ENCODE measurements at places on chromosomes 13 and 19. TPM values are rescaled to one million over a fixed set of nuclear protein-coding genes. Genes with fewer than 3 reads are reported as not detected.

The BRCA2 gene
- 10.6 TPM for total RNA-seq

The WDR87 gene
- not detected for total RNA-seq

The CBY2 gene
- total RNA-seq: not detected

The DLL3 gene
- total RNA-seq: 0.53 TPM

The NDUFA11 gene
- 303 TPM for total RNA-seq

The C13orf46 gene
- 0.39 TPM for total RNA-seq

The BCAM gene
- 8.0 TPM for total RNA-seq

The ZNF835 gene
- 0.78 TPM for total RNA-seq

The C19orf38 gene
- total RNA-seq: not detected

The RXFP2 gene
- not detected for total RNA-seq

The MBD3L4 gene
- total RNA-seq: not detected

The MCEMP1 gene
- total RNA-seq: not detected

The DAND5 gene
- not detected for total RNA-seq

The TRIP10 gene
- 52.7 TPM for total RNA-seq

The CLEC17A gene
- total RNA-seq: not detected

The NKPD1 gene
- total RNA-seq: 0.13 TPM

The IGFLR1 gene
- total RNA-seq: 1.2 TPM

- no peak for DNase-seq
Measured at GRCh38 chr13:110872034-110872767, 42.7 kb downstream of the ANKRD10 start.

DNA sequence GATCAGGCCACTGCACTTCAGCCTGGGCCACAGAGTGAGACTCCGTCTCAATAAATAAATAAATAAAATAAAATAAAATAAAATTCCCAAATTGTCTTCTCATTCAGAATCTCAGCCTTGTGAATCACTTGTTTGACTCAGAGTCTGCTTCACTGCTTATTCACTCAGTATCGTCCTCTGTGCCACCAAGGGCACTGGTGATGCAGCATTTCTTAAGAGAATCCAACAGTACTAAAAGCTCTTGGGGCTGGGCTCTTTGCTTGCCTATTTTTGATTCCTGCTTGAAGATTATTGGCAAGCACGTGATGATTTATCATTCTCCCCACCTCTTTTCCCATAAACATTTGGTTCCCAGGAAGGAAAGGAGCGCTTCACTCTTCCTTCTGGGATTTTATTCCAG is 54.8 kb upstream of the HMGB1 start:
- no peak for DNase-seq

GRCh38 chr19:43504426-43505185 is at the start of gene PHLDB3:
Gene PHLDB3 (minus strand): TSS chr19:43504746. CDS start chr19:43504118, 628 bp downstream.
- no peak for DNase-seq

GRCh38 chr19:18480006-18480691 is 41.7 kb downstream of the ELL start:
- DNase-seq: no peak

- no peak for DNase-seq
Measured at GRCh38 chr13:79997244-79997643, 343.7 kb downstream of the SPRY2 start.

DNA sequence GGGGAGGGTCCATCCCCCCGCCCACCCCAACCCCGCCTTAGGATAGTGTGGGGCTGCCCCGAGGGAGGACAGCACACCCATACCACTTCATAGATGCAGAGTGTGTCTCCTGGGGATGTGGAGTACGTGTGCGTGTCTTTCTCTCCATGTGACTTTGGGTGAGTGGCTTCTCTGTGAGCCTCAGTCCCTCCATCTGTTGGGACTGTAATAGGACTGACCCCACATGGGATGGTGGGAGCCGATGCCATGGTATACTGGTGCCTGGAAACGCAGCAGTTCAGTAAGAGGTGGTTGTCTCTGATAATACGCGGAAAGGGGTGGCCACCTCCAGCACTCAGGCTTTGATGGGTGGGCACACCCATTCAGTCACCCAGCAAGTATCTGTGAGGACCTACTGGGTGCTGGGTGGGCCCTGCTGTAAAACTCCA is 816 bp upstream of the PRKD2 start:
- DNase-seq: no peak

GRCh38 chr19:3610745-3611717 is 4.4 kb upstream of the TBXA2R start:
- DNase-seq: no peak

GRCh38 chr19:7547159-7547558 is 11.6 kb downstream of the PNPLA6 start:
- no peak for DNase-seq

GRCh38 chr19:13484166-13484565 is 22.1 kb downstream of the CACNA1A start:
- no peak for DNase-seq

DNA sequence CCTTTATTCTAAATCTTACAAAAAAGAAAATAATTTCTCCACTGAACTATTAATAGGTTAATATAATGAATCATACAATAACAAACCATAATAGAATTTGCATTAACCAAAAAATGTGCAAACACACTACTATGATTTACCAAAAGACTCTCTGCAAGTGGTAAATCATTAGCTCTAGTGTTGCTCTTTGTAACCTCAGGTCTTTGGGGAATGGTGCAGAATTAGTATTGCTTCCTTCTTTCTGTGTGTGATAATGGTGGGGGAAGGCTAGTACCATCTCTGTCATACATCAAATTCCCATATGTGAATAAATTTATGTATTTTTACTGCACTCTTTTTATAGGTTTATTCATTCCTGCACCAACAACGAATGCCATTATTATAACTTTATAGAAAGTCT is 105.1 kb downstream of the COG6 start:
- no peak for DNase-seq

DNA sequence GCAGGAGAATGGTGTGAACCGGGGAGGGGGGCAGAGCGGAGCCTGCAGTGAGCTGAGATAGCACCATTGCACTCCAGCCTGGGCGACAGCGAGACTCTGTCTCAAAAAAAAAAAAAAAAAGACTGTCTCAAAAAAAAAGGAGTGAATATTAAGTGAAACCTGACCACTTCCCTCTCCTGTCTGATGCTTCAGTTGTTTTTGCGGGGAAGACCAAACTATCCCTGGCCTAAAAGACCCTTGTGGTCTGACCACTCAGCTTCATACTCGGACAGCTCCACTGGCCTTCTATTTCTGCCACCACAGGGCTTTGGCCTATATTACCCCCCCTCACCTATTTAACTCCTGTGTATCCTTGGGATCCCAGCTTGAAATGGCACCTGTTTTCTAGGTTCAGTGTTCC is 2.3 kb downstream of the CLASRP start:
- DNase-seq: no peak

GRCh38 chr13:111112196-111112595 is 2.9 kb upstream of the ARHGEF7 start:
- no peak for DNase-seq

DNA sequence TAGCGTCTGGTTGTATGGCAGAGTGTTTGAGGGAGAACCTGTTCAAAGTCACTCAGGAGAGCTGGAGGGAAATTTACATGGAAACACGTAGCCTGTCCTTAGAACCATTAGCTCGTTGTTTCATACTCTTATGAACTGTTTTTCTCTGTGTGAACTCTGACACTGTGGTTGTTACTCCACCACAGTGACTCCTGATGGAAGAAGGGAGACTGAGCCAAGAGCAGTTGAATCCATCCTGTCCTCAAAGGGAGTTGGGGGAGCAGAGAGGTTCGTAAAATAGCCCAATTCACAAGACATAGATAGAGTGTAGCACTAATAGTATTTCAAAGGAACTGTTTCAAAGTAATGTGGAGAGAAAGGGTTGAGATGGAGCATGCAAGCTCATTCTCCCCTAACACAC is 964.8 kb downstream of the PCDH9 start:
- no peak for DNase-seq

DNA sequence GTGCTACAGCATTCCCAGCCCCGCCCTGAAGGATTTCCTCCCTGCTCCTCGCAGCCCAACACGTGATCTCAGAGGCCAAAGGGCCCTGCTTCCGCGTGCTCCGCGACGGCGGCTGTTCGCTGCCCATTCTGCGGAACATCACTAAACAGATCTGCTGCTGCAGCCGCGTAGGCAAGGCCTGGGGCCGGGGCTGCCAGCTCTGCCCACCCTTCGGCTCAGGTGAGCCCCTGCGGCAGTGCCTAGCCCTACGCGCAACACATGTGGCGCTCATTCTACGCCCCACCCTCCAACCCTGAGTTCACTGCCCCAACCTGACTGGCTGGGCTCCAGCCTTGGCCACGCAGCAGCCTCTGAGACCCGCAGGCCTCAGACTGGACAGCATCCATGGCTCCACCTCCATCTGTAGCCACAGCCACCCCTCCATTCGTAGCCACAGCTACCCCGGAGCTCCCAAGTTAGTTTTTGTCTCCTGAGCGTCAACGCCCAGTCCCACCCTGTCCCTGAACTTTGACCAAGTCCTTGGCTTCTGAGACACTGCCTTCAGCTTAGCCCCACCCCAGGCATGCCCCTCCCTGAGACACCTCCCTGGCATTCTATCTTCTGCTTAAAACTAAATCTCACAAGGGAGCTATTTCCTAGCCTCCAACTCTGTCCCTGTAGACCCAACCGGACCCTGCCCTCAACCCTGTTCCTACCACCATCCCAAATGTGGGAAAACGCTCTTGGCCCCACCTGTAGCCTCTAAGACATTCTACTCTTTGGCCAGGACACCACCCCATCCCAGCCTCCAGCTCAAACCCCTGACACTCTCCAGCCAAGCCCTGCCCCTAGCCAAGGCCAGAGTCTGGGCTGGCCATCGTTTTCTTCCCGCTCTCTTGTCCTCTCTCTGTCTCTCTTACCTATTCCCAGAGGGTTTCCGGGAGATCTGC is 6.4 kb downstream of the LTBP4 start:
- no peak for DNase-seq

DNA sequence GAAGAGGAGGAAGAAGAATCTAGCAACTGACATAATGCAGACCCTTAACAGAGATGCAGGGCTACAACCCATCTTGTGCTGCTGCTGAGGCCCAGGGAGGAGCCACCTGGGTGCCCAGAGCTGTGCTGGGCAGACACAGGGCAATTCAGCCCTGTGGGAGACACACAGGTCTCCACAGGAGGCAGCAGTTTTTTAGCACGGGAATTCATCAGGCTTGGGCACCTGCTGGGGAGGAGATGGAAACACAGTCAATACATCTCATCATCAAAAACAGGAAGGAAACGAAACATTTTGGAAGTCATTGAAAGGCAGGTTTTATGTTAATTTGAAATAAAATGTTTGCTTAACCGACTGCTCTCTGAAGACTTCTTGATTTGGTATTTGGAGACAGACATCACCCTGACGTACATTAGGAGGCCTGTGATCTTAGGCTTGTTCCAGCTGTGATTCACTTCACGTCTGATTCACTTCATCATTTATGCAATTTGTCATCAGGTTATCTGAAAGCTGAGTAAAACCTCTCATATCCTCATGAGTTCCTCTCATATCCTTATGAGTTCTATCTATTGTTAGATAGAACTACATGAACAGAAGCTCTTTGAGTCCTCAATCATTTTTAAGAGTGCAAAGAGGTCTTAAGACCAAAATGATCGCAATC is 77.4 kb downstream of the CYSLTR2 start:
- DNase-seq: no peak

DNA sequence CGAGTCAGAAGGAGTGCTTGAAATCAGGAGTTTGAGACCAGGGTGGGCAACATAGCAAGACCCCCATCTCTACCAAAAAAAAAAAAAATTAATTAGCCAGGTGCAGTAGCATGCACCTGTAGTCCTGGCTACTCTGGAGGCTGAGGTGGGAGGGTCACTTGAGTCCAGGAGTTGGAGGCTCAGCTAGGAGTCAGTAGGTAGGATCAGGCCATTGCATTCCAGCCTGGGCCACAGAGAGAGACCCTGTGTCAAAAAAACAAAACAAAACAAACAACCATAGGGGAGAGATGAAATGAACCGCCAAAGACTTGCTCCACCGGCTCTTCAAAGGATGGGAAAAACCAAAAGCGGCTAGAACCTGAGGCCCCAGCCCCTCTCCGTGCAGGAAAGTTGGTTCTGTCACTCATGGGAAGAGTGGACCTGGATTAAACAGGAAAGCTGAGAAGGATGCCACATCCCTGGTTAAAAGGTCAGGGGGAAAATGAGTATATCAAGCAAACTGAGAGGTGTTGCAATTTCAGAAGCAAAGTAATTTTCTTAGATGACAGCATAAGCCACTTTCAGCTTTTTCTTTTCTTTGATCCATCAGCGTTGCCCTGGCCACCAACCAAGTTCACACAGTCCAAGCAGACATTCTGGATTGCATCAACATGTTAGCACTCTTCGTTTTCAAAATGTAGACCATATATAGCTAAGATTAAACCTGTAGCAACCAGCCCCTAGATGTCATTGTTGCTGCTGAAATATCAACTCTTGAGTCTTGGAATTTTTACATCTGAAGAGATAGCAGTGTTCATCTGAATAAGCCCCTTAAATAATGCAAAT is 8.9 kb upstream of the ZNF507 start:
- DNase-seq: no peak

- DNase-seq: no peak
Measured at GRCh38 chr13:101594936-101595335, 142.5 kb downstream of the ITGBL1 start.

- DNase-seq: no peak
Measured at GRCh38 chr13:75103976-75104375, 378.0 kb downstream of the TBC1D4 start.

DNA sequence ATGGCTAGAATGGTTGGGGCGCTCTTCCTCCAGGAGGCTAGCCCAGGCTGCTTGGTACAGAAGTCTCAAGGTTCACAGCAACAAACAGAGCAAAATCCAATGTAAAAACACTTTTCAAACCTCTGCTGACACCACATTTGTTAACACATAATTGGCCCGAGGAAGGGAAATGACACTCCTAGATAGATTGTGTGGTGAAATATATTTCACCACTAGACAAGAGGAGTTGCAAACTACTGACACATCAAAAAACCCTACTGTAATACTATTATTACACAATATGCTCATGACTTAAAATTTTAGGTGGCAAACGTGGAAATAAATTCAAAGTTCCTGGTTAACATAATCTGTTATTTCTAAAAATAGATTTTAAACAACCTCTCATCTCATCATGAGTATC is 643.6 kb downstream of the PCDH9 start:
- DNase-seq: no peak

All from pulmonary artery endothelial cell (primary cell).